Effector memory CD8-positive, alpha-beta T cell (primary cell): ENCODE measurements at places on chromosomes 4 and X.

- DNase-seq, result no peak
Measured at GRCh38 chrX:120751683-120752082, 121.8 kb upstream of the C1GALT1C1 start.

DNA sequence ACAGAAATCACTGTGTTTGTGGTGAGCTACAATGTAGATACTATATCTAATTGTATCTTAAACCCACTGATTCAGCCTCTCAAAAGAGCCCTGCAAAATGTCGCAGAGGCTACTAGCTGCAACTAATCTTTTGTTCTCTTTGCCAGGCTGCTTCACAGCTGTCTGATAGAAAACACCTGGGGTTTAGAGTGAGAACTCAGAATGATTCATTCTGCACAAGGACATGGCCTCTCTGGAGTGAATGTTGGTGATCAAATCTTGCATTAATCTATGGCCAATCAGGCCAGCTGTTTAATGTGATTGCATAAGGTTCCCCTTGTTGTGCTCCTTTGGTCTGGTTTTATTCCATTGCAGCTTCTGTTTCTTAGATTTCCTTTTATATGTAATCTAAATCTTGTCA, 100.3 kb downstream of the EMCN start:
- DNase-seq, result no peak

GRCh38 chrX:108245462-108245861, 153.9 kb downstream of the ATG4A start:
- no peak for DNase-seq

DNA sequence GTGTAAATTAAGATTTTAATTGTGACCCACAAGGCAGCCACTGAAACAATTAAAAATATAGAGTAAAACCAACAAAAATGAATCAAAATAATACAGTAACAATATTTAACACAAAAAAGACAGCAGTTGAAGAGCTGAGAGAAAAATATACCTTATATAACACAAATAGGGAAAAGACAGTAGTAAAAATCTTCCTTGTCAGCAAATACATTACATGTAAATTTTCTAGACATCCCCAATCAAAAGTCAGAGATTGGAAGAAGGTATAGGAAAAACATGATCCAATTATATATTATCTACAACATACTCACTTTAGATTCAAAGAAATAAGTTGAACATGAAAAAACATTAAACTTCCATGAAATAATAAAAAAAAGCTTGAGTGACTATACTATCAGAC, 330.8 kb downstream of the UBE2NL start:
- DNase-seq, result no peak

GRCh38 chr4:132218406-132218805, 930.7 kb upstream of the PCDH10 start:
- no peak for DNase-seq

DNA sequence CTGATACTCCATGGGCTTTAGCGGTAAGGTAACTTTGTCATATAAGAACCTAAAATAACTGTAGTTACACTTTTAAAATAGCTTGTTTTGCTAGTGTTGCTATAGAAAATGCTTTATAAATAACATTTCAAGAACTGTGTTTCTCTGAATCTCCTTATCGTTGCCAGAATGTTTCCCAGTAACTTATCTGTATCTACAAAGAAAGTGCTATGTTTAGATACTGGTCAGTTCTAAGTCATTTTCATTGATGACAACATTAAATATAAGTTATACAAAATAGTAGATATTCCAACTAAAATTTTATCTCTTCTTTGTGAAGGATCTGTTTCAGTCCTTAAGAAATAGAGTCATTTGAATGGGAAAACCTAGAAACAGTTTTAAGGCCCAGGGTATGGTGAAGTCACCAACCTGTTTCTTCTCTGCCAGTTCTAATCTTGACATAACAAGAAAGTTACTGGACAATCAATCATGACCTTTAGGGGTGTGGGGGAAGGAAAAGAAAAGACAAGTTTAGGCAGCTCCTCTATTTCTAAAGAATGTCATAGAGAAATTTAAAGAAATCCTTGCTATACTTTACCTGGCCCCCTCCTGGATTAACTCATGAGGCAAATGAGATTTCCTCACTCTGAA, 425.9 kb downstream of the RPA4 start:
- no peak for DNase-seq

DNA sequence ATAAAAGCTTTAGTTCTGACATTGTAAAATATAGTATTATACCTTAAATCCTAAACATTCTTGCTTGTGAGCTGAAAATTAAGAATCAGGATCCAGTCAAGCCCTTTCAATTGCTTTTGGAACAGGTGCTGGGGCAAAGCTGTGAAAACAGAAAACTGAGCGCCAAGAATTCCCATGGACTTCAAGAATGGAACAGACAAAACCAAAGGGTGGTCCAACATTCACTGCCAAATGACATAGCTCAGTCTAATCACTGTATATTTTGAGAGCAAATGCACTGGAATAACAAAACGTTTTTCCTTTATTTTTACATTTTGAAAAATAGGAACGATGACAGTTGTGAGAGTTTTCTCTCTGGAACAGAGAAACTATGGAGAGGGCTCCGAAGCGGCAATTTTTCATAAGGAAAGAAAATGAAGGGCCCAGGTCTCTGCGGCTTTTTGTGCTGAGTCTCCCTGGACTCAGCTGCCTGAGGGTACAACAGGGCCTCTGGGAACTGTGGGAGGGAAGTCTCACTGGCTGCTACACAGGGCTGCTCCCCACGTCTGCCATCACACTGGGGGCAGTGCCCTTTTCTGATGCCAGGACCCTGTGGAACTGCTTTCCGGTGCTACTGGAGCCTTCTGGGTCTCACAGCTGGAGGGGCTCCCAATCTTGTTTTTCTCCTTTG, 56.0 kb upstream of the BMPR1B start:
- no peak for DNase-seq

DNA sequence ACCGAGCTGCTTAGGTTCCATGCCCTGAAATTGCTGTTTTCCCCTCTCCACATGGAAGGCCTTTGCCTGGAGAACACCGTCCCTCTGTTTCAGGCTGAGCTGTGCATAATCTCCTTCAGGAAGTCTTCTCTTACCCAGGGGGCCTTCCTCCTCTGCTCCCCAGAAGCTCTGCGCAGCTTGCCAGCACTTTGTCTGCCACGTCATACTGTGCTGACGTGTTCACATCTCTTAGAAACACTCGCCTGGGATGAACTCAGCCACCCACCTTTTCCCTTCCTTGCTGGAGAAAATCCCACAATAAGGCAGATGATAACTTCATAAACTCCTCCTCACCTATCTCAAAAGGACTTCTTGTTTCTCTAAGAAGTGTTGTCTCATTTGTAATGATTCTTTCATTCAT, 110.7 kb downstream of the ARHGAP10 start:
- DNase-seq, result no peak

DNA sequence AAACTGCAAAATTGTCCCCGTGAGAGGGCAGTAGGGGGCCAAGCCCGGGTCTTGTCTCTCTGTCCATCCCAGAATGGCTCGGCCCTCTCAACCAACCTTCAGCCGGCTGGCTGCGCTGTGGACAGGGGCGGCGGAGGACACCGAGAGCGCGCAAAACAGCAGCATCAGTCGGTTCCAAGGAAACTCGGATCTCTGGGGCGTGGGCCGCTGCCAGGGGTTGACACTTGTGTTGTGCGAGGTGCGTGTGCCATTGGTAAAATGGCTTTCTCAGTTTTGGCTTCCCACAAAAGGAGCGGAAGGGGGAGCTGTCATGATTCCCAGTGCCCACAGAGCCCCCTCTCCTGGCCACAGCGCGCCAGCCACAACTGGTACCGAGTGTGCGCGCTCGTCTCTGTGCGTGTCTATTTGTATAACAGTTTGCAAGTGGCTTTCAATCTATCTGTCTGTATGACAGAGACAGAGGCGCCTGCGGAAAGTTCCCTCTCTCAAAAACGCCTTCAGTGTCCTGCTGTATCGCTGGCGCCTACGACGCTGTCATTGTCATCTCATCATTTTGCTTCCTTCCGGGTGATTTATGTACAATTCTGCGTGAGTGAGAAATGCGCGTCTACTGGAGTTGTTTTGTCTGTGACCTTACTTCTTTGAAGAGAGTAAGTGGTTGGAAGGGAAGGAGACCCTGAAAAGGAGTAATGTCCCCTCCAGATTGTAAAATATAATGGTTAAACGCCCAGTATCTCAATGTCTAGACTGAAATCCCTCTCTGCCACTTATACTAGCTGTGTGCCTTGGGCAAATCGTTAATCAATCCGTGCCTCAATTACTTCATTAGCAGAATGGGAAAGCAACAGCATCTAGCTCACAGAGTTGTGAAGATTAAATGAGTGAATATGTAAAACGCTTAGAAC, 1.8 kb downstream of the DKK2 start:
- DNase-seq, result no peak

DNA sequence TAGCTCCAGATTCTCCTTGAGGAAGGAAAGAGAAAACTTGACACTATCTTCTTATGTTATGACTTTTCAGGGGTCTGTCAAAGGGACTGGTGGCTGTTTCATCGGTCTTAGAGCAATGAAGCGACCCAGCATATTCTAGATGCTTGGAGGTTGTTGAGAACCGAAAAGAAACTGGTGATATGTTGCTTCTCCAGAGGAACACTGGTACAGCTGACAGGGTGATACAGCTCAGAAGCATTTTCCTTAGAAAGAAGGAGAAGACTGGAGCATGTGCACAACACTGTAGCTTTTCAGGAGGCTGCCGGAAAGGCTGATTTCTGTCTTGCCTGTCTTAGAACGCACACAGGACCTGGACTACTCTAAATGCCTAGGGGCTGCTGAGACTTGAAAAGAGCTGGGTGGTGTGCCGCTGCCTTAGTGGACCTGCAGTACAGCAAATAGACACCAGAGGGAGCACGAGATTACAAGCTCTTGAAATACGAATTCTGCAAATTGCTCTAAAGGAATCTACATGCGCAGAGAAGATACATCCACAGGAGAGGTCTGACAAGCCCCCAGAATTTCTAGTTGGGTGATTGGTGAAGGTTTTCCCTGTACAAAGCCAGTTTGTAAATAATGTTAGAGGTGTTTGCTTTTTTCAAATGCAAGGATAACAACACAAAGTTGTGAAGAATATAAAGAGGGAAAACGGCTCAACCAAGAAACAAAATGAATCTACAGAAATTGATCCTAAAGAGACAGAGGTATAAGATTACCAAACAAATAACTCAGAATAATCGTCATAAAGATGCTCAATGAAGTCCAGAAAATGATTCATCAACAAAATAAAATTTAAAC, 223.1 kb upstream of the DMD start:
- DNase-seq, result no peak

DNA sequence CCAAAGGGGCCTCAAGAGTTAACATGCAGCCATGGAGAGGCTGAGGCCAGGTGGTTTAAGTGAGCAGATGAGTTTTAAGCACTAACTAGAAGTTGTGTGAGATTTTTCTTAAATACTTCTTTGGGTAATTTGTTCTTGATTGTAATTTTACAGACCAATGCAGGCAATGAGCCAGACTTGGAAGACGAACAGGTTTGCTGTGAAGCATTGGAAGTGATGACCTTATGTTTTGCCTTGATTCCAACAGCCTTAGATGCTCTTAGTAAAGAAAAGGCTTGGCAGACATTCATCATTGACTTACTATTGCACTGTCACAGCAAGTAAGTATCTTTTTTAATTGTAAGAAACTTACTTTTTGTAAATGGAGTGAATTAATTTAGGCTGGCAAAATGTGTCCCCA, 103.9 kb downstream of the USP9X start:
- no peak for DNase-seq
